IPS-NIHi11 (cell line): ENCODE measurements at places on chromosomes 12 and 14.
A peak's percentile ranks its signal among the peaks of the same experiment; 100 is the strongest.

DNA sequence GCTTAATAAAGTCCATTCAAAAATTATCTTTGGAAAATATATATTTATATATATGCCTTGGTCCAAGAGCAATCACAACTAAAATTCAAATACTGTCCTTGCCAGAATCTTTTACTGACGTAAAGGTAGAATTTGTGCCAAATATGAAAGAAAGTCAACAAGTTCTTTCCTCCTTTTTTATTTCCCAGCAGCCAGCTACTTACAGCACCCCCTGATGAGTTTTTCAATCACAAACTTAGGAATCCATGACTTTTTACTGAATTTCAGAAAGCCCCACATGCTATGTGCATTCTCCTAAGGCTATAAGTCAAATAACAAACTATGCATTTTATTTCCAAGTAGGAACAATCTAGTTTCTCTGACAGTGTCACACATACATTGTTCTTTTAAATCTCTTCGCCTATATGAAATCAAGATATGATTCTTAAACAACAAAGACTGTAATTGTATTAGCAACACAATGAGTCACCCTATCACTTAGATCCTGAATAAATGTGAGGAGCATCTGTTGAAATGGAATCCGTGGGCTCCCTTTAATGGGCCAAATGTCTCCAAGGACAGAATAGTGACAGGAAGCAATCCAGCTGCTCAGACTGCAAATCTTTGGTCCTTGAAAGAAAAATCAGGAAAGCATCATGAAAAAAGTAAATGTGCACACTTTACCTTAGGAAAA, 271.4 kb downstream of the DUSP6 start:
- DNase-seq, result no peak

GRCh38 chr12:79987731-79988130, 52.8 kb upstream of the PPP1R12A start:
- no peak for DNase-seq

DNA sequence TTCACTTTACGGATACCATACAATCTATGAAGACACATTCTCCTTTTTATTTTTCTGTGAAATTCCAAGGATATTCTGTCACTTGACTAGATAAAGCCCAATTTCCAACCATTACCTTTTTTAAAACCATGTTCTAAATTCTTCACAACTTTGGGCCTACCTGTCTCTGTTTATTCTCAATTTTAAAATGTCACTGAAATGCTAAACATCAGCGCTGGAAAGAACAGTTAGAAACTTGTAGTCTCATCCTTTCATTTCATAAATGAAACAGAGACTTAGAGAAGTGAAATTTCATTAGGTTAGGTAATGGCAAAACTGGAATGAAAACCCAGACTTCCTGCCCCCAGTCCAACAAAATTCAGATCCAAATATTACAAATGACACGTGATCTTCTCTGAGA, 396.2 kb downstream of the CCDC91 start:
- DNase-seq, result no peak

DNA sequence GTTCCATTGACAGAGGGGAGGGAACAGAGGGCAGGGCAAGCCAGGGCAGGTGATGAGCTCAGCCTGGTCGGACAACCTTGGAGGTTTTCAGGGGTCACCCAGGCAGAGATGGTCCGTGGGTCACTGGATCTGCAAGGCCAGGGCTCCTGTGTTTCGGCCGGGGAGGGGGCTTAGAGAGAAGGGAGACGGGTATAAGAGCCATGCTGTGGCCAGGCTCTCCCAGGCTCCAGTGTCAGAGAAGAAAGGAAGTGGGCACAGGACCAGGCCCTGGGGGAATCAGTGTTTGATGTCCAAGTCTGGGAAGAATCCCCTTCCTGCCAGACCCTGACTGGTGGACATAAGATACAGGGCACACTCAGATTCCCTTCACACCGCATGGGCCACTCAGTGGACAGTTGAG, 36.9 kb downstream of the DIO3 start:
- peak; percentile 3 for DNase-seq

DNA sequence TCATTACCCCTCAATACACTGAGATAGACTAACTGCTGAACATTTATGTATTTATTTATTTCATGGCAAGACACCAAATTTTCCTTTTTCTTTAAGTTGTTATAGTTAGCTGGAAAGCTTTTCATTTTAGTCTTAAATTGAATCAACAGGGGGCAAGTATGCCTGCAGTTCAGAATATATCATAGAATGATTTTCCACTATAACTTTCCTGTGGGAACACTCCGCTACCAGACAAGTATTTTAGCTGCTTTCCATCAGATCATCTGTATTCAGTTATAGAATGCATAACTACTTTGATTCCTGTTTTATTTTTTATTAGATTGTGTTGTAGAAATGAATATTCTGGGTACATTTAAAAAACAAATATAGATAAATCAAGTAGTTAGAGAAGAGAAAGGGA, 102.0 kb downstream of the SLC6A15 start:
- DNase-seq, result no peak

GRCh38 chr14:73232984-73233383, 4.3 kb upstream of the PAPLN start:
- DNase-seq, result no peak

GRCh38 chr12:64998371-64999147, 122.5 kb downstream of the WIF1 start:
- no peak for DNase-seq

- DNase-seq, result no peak
Observed at GRCh38 chr12:113647048-113647447, 175.4 kb upstream of the LHX5 start.

DNA sequence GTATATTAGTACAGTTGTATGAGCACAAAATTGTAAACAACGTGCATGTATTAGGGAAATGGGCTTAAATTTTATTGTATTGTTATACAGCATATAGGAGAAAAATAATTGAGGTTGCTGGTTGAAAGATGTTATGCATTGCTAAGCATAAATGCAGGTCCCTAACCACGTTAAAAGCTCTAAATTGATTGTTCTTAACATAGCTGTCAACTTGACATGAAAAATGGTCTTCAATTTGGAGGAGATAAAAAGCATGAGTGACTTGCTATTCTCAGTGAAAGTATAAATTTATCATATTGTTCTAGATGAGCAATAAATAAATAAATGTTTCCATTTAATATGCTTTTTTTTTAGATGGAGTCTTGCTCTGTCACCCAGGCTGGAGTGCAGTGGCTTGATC, 506.6 kb upstream of the ATXN7L3B start:
- no peak for DNase-seq

- no peak for DNase-seq
Observed at GRCh38 chr12:97984974-97985580, 522.5 kb downstream of the RMST start.

GRCh38 chr12:104686196-104686595, 229.4 kb downstream of the CHST11 start:
- DNase-seq, result no peak

DNA sequence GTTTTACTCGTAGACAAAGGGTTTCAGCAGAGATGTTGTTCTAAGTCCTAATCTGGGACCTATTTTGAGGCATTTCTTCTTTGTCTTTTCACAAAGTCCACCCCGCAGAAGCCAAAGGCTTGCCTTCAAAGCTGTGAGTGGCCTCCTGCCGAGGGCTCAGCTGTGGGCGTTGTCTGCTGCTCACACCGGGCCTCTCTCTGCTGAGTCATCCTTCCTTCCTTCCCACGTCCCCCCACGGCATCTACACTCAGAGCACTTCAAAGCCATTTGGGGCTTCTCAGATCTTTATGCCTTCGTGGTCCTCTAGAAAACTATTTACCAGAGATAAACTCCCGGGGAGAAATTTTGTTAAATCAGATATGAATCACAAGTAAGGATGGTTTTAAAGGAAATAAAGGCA, 115.9 kb upstream of the TMPO start:
- peak; percentile 59 for DNase-seq

GRCh38 chr14:61212546-61212945, 68.6 kb downstream of the TMEM30B start:
- no peak for DNase-seq

DNA sequence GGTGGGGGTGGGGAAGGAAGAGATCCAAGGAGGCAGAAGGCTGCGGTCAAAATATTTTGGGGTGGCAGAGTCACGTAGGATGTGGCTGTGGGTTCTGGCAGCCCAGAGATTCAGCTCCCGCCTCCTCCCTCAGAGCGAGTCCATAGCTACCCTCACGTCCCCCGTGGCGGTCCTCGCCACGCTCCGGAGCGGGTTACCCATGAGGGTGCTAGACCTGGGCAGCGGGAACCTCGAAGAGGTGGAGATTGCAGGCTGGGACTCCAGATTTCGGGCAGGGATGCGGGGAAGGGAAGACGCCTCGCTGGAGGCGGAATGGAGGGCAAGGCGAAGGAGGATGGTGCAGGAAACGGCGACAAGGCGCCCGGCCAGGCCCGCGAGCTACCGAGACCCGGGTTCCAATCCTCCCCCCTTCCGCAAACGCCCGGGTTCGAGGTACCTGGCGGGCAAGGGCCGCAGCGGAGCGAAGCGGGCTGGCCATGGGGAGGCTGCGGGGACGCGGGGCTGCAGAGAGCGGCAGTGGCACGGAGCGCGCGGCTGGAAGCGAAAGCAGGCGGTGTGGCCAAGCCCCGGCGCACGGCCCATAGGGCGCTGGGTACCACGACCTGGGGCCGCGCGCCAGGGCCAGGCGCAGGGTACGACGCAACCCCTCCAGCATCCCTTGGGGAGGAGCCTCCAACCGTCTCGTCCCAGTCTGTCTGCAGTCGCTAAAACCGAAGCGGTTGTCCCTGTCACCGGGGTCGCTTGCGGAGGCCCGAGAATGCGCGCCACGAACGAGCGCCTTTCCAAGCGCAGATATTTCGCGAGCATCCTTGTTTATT, 46.2 kb downstream of the BCAT1 start:
- DNase-seq, result peak; percentile 59

GRCh38 chr12:100061814-100062213, 77.1 kb upstream of the ANKS1B start:
- DNase-seq, result no peak

DNA sequence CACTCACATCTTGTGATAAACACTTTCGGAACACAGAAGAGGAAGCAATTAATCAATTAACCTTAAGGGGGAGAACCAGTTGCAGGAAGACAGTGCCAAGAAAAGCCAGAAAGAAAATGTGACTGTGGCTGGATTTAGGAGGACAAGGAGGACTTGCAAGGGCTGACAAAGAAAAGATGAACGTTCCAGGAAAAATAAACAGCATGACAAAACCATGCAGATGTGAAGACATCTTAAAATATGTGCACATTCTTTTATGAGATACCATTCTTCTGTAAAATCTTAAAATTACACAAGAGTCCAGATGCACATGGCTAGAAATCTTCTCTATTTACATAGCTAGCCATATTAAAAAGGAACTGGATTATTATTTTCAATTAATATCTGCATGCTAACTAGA, 33.4 kb downstream of the KITLG start:
- no peak for DNase-seq

GRCh38 chr14:65476273-65476941, 63.9 kb downstream of the FUT8 start:
- DNase-seq, result no peak

GRCh38 chr12:51403681-51404136, 12.5 kb upstream of the GALNT6 start:
- DNase-seq, result no peak

DNA sequence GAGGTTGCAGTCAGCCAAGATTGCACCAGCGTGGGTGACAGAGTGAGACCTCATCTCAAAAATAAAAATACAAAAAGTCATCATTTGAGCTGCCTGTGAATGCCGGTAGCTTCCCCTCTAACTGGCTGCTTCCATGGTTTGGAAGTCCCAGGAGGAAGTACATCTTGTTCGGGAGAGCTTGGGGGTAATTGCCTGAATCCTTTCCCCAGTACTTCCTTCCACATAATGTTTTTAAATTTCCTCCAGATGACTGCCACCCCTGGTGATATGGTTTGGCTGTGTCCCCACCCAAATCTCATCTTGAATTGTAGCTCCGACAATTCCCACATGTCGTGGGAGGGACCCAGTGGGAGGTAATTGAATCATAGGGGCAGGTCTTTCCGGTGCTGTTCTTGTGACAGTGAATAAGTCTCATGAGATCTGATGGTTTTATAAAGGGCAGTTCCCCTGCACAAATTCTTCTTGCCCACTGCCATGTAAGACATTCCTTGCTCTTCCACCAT, 87.2 kb downstream of the SPRING1 start:
- no peak for DNase-seq

DNA sequence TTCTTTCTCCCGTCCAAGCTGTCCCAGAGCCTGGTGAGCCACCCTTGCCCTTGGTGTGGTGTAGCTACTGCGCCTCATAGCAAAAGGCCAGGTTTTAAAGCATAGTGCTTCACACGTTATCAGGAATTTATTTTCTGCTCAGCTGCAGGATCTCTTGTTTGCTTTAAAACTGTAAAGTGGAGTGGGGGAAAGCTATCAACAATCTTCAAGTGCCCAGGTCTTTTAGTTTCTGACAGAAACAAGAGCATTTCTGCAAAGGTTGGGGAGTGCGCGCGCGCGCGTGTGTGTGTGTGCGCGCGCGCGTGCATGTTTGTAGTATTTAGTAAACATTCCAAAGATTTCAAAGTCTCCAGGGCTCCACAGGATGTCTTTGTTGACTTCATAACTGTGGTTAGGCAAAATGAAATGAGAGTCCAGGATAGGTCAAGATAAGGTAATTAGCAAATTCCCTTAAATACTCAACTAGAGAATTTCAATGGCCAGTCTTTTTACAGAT, 45.5 kb downstream of the EML1 start:
- DNase-seq, result peak; percentile 53

GRCh38 chr12:120116441-120116791, at the start of gene RAB35:
TSS of gene RAB35 (minus strand) at chr12:120116753. CDS start at chr12:120116650, 103 bp downstream.
- DNase-seq, result peak; percentile 99

- DNase-seq, result no peak
Observed at GRCh38 chr12:106140223-106140986, 1.7 kb upstream of the NUAK1 start.
